Right renal pelvis (tissue), 4 donors: ENCODE measurements at places on chromosomes 5 and 9. TPM values are rescaled to one million over a fixed set of nuclear protein-coding genes. Genes with fewer than 3 reads are reported as not detected.
A peak's percentile ranks its signal among the peaks of the same experiment; 100 is the strongest.

Gene SEMA6A
- 51.7 TPM for polyA plus RNA-seq

DNA sequence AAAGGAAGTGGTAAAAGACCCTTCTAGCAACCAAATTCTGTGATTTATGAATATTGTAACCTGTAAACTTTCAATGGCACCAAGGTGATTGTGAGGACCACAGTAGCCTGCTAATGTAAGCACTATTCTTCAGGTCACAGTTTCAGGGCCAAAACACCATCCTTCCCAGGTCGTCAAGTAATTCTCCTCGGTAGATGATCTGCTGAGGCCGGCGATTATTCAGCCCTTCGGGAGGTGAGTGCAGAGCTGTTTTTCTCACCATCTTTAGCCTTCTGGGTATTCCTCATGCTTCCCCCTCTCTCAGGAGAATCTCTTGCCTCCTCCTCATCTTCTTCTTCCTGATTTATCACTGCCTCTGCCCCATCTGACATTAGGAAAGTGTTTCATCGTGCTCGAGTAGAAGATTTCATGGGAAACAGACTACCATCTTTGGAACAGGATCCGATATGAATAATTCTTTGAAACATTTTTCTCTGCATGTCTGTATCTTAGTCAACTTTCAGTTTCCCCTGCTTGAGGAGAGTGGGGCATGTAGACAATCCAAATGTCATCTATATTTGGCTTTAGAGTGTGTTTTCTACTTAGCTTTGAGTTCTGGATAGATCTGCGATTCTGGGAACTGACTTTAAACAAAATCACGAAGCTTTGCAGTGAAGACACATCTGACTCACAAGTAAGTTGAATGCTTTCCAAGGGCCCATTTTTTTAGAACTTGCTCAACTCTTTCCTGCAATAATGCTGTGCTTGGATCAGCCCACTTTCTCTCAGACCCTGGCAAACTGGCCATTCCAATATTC, 173.9 kb downstream of the AOPEP start:
- no peak for DNase-seq

GRCh38 chr9:69753830-69754229, 6.0 kb downstream of the PTAR1 start:
- DNase-seq = no peak

GRCh38 chr9:69573651-69574050, 98.5 kb downstream of the APBA1 start:
- peak; percentile 22 for DNase-seq

- no peak for DNase-seq
Observed at GRCh38 chr5:177169271-177169670, 35.7 kb downstream of the NSD1 start.

- no peak for DNase-seq
Observed at GRCh38 chr9:108953983-108954574, 19.9 kb downstream of the ABITRAM start.

DNA sequence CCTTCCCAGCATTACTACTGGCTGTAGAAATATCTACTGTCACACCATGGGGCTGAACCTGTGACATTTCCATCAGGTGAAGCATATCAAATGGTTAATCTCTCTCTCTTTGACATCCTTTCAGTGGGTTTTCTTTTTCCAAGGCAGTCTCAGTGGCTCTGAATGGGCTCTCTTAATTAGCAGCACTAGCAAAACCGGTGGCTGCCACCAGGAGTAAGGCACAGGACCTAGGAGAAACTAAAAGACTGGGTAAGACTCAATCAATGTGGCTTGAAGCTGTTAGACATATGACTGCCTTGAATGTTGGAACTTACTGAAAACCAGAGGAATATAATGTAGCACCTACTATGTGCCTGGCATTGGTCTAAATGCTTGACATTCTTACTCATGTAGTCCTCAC, 445.0 kb upstream of the KIF2A start:
- DNase-seq = no peak

DNA sequence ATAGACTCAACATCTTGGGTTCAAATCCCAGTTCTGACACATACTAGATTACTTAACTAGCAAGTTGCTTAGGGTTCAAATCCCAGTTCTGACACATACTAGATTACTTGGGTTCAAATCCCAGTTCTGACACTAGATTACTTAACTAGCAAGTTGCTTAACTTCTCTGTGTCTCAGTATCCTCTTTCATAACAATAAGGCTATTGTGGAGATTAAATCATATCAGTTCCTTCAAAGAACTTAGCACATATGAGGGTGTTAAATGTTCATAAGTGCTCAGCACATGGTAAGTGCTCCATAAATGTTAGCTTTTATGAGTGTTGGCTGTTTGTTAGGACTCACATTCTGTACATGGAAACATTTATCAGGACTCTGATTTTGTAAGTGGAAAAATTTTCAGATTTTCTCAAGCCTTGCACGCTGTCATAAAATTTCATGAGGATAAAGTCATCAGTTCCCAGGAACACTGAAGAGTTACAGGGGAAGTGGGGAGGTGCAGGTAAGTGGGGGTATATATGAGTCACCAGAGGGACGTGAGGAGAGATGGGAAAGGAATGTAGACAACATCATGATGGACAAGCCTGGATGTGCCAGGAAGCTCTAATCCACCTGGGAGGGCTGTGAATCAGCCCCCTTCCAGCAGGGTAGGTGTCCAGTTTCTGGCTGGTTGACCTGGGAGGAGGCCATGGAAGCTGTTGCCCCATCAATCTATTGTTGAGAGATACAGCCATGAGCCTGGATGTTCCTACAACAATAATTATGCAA, 532.2 kb upstream of the WWC1 start:
- DNase-seq = no peak

DNA sequence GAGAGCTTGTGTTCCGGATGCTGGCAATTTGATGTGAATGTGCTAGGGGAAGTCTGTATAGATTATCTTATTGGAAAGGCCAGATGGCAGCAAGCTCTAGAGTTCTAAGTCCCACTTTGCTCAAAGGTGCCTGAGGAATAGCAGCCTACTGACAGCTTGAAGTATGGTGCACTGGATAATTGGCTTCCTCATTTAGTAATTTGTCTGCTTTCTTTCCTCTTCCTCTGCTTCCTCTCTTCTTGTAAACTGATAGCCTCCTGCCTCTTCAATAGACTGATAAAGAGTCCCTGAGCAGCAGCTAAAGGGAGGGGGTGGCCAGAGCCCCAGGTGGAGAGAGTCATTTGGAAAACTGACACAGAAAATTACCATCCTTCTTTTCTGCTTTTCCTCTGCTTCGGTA, 177.3 kb downstream of the FGF1 start:
- no peak for DNase-seq

DNA sequence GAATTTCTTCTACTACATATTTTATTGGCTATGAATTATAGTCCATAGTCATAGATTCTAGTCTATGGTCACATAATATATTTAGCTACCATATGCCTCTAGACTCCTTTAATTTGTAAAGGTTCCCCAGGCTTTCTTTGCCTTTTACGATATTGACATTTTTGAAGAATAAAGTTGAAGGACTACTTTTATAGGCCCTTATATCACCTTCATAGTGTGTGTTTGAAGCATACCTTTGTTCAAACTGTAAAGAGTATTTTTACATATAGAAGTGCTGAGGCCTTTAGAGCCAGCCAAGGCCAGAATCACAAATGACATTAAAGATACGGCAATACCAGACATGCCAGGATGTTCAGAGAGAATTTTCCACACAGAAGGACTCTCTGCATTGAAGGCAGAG, 147.0 kb downstream of the GABRG2 start:
- no peak for DNase-seq

DNA sequence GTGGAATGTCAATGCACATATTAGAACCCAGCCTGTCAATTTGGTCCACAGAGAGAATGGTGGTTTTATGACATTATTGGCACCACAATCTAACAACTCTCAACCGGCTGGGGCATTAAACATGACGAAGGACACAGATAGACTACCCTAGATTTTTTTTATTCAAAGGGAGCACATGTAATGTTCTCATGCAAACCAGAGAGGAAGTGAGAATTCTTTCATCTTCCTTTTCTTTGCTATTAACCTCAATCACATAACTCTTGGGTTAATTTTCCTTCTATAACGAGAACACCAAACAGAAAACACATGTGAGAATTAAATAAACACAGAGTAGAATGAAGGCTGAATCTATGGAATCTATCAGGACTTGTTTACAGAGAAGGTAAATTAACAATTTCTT, 94.9 kb upstream of the TNC start:
- no peak for DNase-seq
